Stimulated activated CD8-positive, alpha-beta memory T cell treated with anti-CD3 and anti-CD28 coated beads, Interleukin-15, amount 100 ng/mL, for 4 hours (primary cell): ENCODE measurements at places on chromosomes 4 and X.

DNA sequence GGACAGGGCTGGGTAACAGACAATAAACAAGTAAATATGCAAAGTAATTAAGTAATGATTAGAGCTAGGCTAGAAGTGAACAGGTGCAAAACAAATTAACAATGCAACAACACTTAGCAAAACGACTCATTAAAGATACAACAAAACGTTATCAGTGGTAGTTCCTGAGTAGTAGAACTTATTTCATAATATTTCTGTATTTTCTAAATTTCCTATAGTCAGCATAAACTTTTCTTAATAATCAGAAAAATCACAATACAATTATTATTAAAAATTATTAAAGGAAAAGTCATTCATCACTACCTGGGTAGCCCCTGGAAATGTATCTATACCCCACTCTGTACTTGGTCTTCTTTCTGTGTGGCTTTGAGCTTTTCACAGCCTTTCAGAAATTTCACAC lies 166.6 kb downstream of the GBA3 start:
- DNase-seq: no peak

- no peak for DNase-seq
These were observed 11.3 kb upstream of the CD99 start for GRCh38 chrX:2679534-2680485.

- no peak for DNase-seq
These were observed 824 bp downstream of the LRPAP1 start for GRCh38 chr4:3531318-3531878.

DNA sequence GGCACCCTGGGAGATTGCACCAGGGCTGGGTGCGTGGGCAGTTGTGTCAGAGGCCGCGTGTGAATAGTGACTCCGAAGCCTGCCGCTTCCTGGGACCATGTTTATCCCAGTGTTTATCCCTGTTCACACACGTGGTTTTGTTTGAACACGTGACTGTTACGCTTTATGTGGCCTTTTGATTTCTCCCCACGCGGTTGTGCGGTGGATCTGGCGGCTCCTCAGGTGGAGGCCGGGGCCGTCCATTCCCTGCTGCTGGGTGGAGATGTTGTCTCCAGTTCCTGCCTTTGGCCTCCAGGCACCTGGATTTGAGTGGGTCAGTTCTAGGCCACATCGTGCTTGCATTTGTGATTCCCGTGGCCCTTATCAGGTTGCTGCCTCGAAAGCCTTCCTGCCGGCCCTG lies 35.1 kb downstream of the NELFA start:
- no peak for DNase-seq

DNA sequence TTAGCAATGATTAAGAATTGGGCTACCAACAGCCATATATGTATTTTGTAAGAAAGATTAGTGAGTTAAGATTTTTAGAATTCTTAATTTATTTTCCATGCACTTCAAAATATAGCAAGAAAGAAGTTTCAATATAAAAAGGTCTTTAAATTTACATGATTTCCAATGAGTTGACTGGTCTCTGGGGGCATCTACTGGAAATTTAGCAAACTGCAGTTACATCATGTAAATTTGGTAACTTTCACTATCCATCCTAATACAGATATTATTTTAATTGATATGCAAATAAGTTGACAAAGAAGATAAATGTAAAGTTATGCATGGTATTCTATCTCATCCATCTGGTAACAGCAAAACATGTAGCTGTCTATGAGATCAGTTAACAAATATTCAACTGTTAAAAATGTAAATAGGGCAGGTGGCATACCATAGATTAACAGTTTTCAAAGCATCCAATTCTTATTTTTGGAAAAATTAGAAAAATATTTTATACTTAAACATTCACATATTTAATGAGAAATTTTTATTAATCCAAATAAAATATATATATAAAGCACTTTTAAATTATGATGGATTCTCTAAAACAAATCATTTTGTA lies 29.1 kb downstream of the TTC29 start:
- no peak for DNase-seq

DNA sequence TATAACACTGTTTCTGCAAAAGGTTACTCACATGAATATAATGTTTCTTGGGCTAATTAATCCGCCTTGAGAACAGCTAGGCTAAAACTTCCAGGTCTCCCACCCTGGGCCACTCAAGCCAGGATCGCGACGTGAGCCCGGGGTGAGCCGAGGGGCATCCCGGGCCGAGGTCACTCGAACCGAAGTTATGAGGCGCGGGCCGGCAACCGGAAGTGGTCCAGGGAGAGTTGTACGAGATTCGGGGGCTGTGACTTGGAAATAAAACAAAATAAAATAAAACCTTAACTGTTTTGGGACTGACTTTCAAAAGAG lies 317 bp downstream of the CMC4 start:
- no peak for DNase-seq

GRCh38 chr4:72375073-72375736 lies 193.8 kb downstream of the ADAMTS3 start:
- DNase-seq: no peak

- no peak for DNase-seq
These were observed 18.5 kb downstream of the TMEM164 start for GRCh38 chrX:110021258-110022022.

GRCh38 chrX:132965461-132965860 lies 7.0 kb upstream of the HS6ST2 start:
- DNase-seq: no peak

DNA sequence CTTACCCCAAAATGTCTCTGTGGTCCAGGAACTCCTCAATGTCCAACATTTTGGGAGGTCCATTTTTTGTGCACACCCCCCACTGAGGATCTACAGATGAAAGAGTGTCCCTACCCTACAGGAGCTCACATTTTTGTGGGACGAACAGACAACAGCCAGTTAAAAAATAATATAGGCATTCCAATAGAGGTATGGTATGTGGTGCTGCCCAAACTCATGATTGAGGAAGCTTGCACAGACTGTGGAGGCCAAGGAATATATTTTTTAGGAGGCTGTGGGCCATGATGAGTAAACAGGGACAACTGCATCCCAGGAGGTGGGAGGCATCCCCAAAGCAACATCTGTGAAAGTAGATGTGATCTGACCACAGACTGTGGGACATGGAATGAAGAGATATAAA lies 181.0 kb upstream of the HCCS start:
- no peak for DNase-seq

DNA sequence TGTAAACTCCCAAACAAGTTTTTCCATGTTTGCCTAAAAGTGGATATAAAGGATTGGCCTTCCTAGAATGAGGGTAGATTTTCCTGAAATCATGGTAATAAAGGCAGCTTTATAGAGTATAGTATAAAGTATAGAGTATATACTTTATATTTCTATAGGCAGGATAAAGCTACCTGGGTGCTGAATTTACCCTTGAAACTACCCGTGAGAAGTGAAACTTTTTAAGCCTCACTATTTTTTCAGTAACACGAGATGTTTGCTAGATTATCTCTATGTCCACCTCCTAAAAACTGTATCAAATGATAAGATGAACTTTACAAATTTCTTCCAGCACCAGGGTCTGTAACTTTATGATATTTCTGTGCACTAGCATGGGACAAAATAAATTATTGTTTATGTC lies 340.0 kb upstream of the GALNTL6 start:
- DNase-seq: no peak

GRCh38 chr4:103915224-103915869 lies 195.6 kb upstream of the TACR3 start:
- no peak for DNase-seq
